Kidney capillary endothelial cell (primary cell): ENCODE measurements at places on chromosomes 7 and 10.

DNA sequence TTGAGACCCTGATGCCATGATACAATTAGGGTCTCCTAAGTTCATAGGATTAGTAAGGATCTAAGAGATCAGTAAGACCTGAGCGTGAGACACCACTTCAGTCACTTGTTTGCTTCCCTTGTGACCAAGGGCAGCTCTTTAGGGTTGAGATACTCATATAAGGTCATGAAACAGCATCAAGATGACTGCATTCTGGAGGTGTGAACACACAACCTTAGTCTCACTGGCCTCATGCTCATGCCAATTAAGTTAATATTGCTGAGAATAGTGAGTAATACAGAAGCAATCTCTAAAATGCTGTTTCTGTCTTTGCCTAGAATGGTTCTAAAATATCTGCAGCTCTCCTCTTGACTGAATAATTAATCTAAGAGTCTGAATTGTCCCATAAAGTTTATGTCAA lies 39.6 kb upstream of the KLHL7 start:
- DNase-seq: no peak

DNA sequence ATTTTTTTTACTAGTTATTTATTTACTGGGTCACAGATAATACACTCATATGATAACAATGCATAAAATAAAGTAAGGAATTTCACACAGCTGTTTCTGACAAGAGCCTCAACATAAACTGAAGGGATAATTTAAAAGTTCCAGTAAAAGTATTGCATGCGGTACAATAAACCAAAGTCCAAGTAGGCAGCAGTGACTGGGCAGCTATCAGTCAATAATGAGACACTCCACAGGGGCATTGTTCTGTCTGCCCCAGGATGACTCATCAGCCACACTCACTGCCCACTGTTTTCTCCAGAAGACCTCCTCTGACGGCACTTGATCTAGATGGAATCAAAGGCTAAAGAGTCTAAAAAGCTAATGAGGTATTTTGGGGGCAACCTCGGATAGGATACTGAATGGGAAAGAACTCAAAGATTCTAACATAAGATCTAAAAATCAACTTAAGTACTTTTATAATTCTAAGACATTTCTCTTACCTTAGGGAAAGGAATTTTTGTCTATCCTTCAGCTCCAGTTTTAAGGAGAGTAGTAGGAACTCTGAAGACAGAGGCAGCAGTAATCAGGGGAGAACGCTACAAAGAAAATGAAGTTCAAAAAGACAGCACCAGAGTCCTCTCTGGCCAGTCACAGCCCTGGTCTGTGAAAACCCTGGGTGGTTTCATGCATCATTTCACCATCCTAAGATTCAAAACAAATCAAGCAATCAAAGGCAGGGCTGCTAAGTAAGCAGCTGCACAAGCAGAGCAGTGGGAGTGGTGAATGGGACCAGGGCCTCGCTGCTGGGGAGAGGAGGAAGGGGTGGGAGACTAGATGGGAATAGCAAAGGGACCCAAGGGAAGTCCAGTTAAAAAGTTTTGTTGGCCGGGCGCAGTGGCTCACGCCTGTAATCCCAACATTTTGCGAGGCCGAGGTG lies 175.1 kb downstream of the AVL9 start:
- DNase-seq: peak; percentile 33

GRCh38 chr7:158856883-158857668 lies 718 bp downstream of the DYNC2I1 start:
- DNase-seq: no peak

DNA sequence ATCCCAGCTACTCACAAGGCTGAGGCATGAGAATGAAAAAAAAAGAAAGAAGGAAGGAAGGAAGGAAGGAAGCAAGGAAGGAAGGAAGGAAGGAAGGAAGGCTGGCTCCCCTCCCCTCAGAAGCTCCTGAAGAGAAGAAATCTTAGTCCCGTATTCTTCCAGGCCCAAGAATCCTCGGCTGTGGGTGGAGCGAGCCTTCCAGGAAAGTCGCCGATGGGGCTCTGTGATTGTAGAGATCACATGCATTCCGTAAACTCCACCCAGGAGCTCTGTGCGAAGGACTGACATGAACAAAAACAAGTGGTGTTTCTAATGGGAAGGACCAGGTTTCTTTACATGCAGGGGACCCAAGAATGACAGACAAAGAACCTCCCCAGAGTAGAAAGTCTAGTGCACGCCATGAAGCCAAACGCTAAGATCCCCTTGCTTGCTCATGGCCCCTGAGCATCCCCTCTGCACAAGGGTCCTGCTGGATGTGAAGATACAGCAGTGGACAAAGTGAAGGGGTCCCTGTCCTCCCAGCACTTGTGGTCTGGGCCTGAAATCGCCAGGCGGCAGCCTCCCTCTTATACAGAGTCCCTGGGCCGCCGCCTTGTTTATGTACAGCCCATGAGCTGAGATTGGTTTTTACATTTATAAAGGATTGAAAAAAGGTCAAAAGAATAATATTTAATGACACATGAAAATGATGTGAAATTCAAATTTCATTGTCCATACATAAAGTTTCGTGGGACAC lies 25.2 kb downstream of the CNPY1 start:
- DNase-seq: no peak

GRCh38 chr10:94481410-94481809 lies 64.2 kb upstream of the HELLS start:
- no peak for DNase-seq

GRCh38 chr10:78148961-78149612 lies 115.4 kb downstream of the RPS24 start:
- DNase-seq: no peak

GRCh38 chr7:42735081-42735480 lies 176.8 kb downstream of the C7orf25 start:
- no peak for DNase-seq

DNA sequence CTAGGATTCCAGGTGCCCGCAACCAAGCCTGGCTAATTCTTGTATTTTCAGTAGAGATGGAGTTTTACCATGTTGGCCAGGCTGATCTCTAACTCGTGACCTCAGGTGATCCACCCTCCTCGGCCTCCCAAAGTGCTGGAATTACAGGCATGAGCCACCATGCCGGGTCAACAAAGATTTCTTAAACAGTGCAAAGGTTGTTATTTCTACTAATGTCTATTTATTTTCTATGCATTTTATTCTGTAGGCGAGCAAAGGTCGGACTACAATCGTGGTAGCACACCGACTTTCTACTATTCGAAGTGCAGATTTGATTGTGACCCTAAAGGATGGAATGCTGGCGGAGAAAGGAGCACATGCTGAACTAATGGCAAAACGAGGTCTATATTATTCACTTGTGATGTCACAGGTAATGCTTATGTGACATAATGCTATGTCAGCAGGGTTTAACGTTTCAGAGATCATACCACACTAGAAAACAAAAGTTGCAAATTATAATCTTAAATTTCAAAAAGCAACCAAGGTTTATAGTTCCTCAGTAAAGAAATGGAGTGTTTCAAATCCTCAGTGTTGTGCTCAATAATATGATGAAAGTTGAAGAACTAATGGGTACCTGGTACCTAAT lies 65.9 kb downstream of the ABCB5 start:
- DNase-seq: no peak

- peak; percentile 50 for DNase-seq
Observed at GRCh38 chr7:82234457-82235049, 209.0 kb downstream of the CACNA2D1 start.

DNA sequence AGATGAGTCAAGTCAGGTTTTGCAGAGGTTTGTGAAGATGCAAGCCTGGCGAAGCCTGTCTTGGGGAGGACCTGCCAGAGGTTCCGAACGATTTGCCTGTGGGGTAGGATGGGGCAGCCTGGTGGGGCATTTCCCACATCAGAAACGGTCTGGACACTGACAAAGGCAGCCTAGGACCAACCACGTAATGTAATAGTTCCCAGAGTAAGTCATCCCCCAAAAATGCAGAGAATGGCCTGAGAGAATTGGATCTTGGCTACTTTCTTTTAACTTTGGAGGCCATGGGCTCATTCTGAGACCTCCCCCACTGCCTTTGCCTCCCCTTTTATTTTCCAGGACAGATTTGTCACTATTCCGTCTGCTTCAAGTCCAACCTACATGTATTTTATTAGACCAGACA lies 168.9 kb upstream of the SH2B2 start:
- DNase-seq: no peak

GRCh38 chr7:44065431-44066110 lies at the start of gene PGAM2:
TSS of gene PGAM2 (minus strand) at chr7:44065567. CDS start at chr7:44065529, 38 bp downstream.
- no peak for DNase-seq

DNA sequence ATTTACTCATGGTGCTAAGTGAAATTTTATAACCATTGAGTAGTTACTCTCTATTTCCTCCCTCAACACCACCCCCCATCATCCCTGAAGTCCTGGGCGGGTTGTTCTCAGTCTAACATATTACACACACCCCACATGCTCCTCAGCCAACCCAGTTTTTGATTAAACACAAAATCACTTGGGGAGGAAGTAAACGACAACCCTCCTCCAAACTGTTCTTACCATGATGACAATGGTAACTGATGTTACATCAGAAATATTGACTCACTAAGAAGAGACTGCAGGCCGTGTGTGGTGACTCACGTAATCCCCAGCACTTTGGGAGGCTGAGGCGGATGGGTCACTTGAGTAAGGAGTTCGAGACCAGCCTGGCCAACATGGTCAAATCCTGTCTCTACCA lies 44.2 kb downstream of the RAB11FIP2 start:
- DNase-seq: no peak

- no peak for DNase-seq
Observed at GRCh38 chr7:136446751-136447150, 421.7 kb upstream of the CHRM2 start.

GRCh38 chr10:22476601-22477321 lies 131.5 kb downstream of the SPAG6 start:
- no peak for DNase-seq

GRCh38 chr10:100828738-100829096 lies 83.3 kb downstream of the PAX2 start:
- no peak for DNase-seq

DNA sequence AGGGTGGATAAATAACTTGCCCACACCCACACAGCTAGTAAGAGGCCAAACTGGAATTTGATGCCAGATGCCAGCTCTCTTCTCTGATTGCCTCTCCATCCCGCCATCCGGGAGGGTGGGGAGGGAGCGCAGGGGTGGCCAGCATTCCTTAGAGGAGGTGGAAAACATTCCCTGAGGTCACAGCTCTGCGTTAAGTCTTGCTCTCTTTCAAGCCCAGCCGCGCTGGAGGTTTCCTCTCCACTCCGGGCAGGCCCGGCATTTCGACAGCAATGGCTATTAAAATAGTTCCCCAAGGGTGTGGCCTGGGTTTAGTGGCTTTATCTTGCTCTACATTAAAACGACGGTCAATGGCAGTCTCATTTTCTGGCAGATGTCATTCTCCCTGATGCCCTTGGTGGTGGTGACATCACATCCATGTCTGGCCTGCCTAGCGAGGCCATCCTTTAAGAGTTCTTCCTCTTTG lies 16.1 kb upstream of the C10orf71 start:
- DNase-seq: no peak
